NCI-H524 (cell line): ENCODE measurements at places on chromosomes 7 and 10.

DNA sequence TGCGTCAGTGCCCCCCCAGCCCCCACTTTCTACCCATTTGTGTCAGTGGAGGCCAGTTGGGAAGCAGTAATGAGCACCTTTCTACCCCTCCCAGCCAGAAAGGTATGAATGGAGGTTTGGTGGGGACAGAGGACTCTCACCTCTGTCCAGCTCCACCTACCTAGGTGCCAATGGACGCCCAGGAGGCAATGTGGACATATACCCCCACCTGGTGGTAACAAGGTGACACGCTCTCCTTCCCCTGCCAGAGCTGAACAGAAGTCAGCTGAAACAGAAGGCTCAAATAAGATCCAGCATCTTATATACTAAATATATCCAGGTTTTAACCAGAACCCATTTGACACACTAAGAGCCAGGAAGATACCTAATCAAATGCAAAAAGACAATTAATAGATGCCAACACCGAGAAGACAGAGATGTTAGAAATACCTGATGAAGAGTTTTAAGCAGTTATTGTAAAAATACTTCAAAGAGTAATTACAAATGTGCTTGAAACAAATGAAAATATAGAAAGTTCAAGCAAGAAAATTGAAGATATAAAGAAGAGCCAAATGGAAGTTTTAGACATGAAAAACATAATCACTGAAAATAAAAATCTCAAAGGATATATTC, 18.4 kb upstream of the SORCS3 start:
- DNase-seq, result peak; percentile 1

- DNase-seq, result no peak
These were observed 420.3 kb upstream of the AUTS2 start for GRCh38 chr7:69177941-69178494.

- DNase-seq, result no peak
These were observed 167.8 kb upstream of the AUTS2 start for GRCh38 chr7:69430384-69431021.

- DNase-seq, result no peak
These were observed 328.3 kb upstream of the TEX47 start for GRCh38 chr7:89123871-89124270.

- no peak for DNase-seq
These were observed 346.8 kb downstream of the PCDH15 start for GRCh38 chr10:54454271-54454670.

DNA sequence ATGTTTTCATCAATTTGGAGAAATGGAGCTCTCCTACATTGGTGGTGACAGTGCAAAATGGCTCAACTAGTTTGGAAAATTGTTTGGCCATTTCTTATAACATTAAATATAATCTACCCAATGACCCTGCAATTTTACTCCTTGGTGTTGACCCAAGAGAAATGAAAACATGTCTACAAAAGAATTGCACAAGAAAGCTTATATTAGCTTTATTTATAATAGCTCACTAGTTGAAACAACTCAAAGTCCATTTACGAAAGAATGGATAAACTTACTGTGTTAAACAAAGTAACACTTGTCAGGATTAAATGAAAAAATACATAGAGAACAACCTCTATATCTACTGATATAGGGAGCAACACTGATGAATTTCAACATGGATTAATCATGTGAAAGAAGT, 539.9 kb downstream of the DNAJB9 start:
- DNase-seq, result no peak

DNA sequence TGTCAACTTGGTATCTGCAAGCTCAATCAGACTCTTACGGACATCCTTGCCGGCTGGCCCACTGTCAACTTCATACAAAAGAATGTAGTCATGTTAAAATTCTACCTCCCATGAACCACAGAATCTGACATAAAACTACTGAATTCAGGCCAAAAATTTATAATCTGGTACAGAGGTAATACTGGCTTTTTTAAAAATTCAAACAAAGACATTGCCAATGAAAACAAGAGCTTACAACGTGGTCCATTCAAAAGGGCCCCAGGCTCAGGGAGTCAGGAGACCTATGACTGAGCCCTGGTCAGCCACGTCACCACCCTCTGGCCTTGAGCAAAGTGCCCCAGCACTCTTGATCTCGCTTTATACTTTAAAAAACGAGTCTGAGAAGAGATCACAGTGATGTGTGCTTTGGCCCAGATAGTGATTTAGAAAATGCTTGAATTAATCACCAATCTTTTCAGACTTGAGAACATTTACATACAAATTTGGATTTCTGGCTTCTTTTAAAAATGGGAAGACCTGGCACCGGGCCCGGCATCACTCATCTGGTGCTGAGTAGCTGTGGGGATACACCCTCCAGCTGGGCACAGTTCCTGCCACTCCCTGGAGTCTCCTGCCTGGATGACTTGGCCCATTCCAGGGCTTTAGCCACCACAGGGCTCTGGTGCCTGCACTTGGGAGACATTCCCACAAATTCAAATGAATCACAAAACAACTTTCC, 94.1 kb downstream of the PIP4K2A start:
- DNase-seq, result no peak

DNA sequence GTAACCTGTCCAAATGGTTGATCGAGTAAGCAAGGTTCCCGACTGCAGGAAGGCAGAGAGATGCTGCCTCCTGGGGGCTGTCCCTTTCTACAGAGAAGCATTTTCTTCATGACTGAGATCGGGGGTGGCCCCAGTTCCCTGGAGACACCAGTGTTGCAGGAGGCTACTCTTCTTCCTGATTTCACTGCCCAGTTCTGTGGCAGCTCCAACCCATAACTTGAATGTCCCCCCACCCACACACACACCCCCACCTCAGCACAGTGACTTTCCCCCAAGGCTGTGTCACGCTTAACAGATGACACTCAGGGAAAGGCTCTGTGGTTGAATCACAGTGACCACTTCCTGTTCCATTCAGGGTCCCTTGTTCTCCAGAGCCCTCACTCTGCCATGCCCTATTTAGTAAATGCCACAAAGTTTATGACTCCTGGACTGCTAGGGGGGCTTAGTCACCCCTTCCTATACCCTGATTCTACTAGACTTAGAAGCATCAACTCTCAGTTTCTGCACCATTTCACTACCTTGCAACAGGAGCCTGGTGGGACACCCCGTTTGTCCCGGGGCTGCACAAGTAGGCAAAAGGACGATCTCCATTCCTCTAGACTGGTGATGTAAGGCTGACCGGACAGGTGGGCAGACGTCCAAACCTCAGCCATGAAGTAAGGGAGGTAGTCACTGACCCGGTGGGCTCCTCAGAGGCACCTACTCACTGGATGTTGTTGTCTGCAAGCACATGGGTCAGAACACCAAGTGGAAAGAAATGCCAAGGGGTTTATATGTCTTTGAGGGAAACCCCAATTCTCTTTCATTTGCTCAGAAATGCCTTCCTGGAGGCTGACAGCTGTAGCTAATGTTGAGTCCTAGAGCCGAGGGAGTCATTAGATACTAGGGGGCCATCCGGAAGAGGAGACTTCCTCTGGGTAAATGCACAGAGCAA, 31.3 kb upstream of the SMC3 start:
- no peak for DNase-seq

DNA sequence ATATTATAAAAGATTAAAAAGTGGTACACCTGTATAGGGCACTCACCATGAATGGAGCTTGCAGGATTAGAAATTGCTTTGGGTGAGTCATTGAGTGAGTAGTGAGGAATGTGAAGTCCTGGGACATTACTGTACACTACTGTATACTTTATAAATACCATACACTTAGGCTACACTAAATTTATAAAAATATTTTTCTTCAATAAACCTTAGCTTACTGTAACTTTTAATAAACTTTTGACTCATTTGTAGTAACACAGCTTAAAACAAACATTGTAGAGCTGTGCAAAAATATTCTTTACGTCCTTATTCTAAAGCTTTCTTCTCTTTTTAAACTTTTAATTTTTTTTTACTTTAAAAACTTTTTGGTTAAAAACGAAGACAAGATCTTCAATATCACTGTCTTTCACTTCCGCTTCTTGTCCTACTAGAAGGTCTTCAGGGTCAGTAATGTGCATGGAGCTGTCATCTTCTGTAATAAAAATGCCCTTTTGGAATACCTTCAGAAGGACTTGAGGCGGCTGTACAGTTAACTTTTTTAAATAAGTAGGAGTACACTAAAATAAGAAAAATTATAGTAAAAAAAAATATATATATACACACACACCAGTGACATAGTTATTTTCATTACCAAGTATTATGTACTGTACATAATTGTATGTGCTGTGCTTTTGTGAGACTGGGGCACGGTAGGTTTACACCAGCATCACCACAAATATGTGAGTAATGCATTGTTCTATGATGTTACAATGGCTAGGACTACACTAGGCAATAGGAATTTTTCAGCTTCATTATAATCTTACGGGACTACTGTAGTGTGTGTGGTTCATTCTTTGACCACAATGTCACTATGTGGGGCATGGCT, 3.5 kb downstream of the STK31 start:
- no peak for DNase-seq
